ENCODE measurements at places on chromosomes 4 and X.

DNA sequence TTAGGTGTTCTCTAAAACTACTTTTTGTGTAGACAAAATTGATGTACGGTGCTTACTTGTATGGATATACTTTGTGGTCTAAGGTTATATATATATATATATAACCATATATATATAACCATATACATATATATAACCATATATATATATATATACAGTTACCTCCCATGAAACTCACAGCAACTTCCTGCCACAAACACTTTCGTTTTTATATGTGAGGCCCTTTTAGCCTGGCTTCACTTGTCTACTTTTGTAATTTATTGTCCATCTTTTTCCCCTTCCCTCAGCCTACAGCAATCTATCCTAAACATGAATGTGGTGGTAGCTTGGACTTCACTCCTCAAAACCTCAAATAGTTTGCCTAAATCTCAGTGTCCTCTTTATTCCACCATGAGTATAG is 72.8 kb upstream of the NPFFR2 start:
- no peak for DNase-seq

- DNase-seq: peak; percentile 34
Measured at GRCh38 chr4:112515198-112516065, 548 bp downstream of the NEUROG2 start.

DNA sequence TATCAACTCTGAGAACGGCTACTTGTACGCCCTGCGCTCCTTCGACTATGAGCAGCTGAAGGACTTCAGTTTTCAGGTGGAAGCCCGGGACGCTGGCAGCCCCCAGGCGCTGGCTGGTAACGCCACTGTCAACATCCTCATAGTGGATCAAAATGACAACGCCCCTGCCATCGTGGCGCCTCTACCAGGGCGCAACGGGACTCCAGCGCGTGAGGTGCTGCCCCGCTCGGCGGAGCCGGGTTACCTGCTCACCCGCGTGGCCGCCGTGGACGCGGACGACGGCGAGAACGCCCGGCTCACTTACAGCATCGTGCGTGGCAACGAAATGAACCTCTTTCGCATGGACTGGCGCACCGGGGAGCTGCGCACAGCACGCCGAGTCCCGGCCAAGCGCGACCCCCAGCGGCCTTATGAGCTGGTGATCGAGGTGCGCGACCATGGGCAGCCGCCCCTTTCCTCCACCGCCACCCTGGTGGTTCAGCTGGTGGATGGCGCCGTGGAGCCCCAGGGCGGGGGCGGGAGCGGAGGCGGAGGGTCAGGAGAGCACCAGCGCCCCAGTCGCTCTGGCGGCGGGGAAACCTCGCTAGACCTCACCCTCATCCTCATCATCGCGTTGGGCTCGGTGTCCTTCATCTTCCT is 2.7 kb downstream of the PCDH10 start:
- peak; percentile 15 for DNase-seq

- peak; percentile 87 for DNase-seq
Measured at GRCh38 chr4:106898621-106899230, 137.4 kb downstream of the DKK2 start.

DNA sequence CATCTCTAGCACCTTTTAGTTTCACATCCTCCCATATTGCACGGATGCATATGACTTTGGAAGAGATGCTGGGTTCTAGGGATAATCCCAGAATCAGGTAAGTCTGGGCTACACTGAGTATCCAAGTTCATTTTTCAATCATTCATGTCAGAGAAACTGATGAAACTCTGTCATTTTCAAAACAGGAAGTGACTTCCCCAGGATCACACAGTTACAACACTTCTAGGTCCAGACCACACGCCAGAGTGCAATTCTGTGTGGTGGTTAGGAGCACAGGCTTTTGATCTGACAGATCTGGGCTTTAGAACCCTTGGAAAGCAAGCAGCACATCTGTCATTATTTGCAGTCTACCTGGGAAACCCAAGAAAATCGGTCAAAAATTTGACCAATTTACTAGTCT is 52.1 kb upstream of the CDKN2AIP start:
- no peak for DNase-seq

- no peak for DNase-seq
Measured at GRCh38 chr4:40730091-40730679, 19.6 kb upstream of the NSUN7 start.

DNA sequence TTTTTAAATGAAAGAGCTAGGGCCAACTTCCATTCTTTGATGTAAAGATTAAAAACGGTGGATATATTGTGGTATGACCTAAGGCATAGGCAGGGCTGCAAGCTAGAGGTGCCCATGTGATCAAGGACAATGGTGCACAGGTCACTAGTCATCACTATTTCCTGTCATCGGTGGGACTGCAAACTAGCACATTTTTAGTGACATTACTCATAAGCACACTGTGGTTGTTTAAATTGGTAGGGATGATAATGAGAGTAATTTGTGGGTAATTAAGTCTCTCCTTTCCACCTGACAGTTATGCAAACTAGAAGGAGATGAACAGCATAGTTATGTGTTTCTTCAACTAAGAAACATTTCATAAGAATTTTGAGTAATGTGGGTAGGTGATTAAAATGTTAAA is 85.4 kb downstream of the GPRIN3 start:
- DNase-seq: no peak

GRCh38 chrX:46198858-46199257 is 346.4 kb downstream of the ZNF674 start:
- DNase-seq: no peak

GRCh38 chr4:9832640-9833039 is 51.2 kb downstream of the DRD5 start:
- no peak for DNase-seq

GRCh38 chr4:30258949-30259348 is 461.2 kb upstream of the PCDH7 start:
- no peak for DNase-seq

- DNase-seq: peak; percentile 86
Measured at GRCh38 chr4:162770761-162771490, 395.8 kb downstream of the NAF1 start.

DNA sequence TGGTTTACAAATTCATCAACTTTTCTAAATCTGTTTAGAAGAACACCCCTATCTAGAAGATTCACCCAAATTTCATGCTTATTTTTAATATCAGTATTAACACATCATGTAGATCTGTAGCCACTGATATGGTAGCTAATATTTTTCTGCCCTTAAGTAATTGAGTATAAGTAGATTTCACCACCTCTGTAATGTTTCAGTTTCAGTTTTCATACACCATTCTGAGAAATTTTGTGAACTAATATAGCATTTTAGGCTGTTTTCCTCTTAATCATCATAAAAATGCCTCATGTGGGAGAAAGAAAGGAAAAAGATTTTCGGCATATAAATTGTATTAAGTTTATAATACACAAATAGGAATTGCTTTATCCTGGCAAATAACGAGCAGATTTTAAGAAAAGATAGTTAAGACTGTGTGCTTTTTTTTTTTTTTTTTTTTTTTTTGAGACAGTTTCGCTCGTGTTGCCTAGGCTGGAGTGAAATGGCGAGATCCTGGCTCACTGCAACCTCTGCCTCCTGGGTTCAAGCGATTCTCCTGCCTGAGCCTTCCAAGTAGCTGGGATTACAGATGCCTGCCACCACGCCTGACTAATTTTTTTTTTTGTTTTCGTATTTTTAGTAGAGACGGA is 21.4 kb upstream of the RBPJ start:
- DNase-seq: peak; percentile 23

GRCh38 chrX:23662187-23662586 is 5.1 kb upstream of the PRDX4 start:
- no peak for DNase-seq
